Spinal cord (tissue), 10 donors: ENCODE measurements at places on chromosomes 13 and 19.
A peak's percentile ranks its signal among the peaks of the same experiment; 100 is the strongest.

DNA sequence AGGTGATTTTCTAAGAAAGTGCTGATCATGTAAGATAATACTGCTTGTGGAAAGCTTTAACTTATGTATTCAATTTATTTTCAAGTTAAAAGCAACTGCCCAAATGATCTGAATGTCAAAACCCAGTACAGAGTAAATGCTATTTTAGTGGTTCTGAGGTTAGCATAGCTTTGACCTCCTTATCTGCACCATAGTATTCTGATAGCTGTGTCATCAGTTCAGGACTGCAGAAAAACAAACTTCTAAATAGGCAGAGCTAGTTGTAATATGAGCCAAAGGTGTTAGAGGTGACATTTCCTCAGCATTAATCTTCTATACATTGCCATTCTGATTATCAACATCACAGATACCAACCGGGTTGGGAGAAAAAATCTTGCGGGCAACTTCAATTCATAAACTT is 758.7 kb downstream of the SLITRK5 start:
- DNase-seq = no peak
- H3K4me1 ChIP-seq = no peaks in the 10 kb centered on the region
- no peak overlapping the region for H3K4me3 ChIP-seq

DNA sequence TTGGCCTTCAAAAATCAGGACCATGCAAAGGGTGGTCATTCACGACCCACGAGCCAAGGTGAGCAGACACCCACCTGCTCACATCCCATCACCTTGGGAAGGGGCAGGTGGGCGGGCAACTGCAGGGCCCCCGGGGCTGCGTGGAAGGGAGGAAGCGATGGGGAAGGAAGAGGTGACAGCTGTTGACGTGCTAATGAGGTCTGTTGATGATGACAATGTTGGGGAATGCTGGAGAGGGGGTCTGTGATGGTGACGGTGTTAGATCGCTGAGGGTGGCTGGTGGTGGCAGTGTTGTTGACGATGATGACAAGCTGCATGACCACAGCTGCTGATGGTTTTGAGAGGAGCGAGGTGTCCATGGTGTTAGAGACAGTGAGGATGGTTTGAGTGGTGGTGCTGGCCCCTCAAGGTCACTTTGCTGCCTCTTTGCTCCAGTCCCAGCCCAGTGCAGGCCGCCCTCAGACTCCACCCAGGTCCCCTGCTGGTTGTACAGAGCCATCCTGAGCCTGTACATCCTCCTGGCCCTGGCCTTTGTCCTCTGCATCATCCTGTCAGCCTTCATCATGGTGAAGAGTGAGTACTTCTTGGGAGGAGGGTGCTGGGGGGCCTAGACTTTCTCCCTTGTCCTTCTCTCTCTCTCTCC is 900 bp downstream of the MCEMP1 start:
- no peak overlapping the region for H3K4me3 ChIP-seq
- H3K36me3 ChIP-seq = peaks cover 10% of the 10 kb centered on the region
- peaks cover 3% of the 10 kb centered on the region for H3K27me3 ChIP-seq
- H3K4me1 ChIP-seq = peaks cover 22% of the 10 kb centered on the region
- H3K27ac ChIP-seq = no peak overlapping the region

DNA sequence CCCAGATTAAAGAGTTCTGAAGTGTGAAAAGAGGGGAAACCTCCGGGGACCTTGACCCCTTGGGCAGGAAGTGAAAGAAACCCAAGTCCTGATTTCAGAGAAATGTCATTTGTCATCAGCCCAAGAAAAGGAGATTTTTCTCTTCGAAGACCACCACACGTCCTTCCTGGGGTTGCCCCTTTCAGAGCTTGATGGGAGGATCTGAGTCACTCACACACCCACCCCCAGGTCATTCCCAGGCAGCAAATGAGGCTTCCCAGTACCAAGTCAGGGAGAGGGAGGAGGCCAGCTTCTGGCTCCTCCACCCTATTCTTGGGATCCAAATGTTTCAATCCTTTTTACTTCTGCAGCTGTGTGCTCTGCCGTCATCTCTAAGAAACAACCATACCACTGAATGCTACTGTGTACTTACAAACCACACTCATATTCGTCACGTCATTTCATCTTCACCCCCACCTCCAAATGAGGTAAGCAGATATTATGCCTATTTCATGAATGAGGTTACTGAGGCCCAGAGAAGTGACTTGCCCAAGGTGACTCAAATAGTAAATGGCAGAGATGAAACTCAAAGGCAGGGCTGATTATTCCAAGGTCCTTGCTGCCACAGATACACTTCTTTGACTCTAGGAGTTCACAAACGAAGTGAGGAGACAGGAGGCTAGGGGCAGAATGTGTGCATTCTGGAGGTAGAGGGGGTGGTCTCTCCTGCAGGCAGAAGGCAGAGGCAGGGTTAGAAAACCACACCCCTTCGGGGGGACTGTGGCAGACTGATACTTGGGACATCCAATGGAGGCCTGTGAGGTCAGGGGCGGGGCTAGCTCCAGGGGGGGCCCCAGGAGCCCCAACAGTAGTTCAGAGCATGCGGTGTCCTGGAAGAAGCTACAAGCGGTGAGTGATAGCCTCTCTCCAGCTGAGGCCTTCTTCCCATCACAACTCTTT is 5.0 kb upstream of the KMT2B start:
- peaks cover 26% of the 10 kb centered on the region for H3K4me1 ChIP-seq
- H3K4me3 ChIP-seq = no peak overlapping the region
- no peaks in the 10 kb centered on the region for H3K27me3 ChIP-seq
- no peak for DNase-seq

- peaks cover 3% of the 10 kb centered on the region for H3K4me1 ChIP-seq
- no peak overlapping the region for H3K27ac ChIP-seq
- H3K27me3 ChIP-seq = no peaks in the 10 kb centered on the region
These were observed 4.6 kb downstream of the FRY start for GRCh38 chr13:32036126-32036695.

DNA sequence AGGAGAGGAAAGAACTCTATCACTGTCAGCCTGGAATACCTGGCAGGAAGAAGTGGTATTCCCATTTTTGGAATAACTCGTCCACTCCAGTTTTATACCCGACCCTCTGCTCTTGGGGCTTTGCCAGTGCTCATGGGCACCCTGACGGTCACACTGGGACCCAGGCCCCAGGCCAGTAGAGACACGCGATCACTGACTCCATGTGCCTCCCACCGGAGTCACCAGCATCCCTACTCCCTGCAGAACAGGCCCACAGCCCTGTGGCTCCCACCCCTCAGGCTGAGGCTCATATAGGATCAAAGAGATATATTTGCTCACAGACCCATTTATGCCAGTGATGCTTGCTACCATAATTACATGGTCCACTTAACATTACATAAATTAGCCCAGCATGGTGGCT is 3.5 kb downstream of the GRTP1 start:
- peaks cover 23% of the 10 kb centered on the region for H3K4me1 ChIP-seq
- H3K4me3 ChIP-seq = no peak overlapping the region
- H3K27me3 ChIP-seq = peaks cover 11% of the 10 kb centered on the region
- no peak for DNase-seq

- H3K36me3 ChIP-seq = no peaks in the 10 kb centered on the region
- no peak overlapping the region for H3K27ac ChIP-seq
- peak overlapping the region; percentile 26 for H3K4me3 ChIP-seq
- no peak for DNase-seq
- peaks cover 37% of the 10 kb centered on the region for H3K4me1 ChIP-seq
These were observed 437 bp downstream of the EPOR start for GRCh38 chr19:11383706-11384048.

GRCh38 chr13:57991041-57991440 is 359.5 kb downstream of the PCDH17 start:
- no peak overlapping the region for H3K27ac ChIP-seq
- H3K4me3 ChIP-seq = no peak overlapping the region
- H3K27me3 ChIP-seq = no peaks in the 10 kb centered on the region
- no peak for DNase-seq

DNA sequence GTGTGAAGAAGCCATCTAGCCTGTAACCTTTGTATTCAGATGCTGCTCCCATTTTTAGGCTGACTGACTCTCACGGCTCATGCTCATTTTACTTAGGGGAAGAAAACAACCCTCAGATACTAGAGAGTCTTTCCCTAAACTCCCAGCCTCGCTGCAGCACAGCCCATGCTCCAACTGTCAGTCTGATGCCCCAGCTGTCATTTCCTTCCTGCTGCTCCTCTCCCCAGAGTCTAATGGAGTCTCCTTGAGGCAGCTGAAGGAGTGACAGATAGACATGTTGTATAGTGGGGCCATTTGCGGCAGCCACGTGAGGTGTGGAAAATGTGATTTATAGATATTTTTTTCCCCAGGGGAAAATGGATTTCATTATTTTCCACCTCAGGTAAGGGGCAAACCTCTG is 59.2 kb upstream of the OLFM4 start:
- H3K36me3 ChIP-seq = no peaks in the 10 kb centered on the region
- DNase-seq = no peak
- no peak overlapping the region for H3K4me3 ChIP-seq
- no peaks in the 10 kb centered on the region for H3K4me1 ChIP-seq
- peaks cover 2% of the 10 kb centered on the region for H3K27me3 ChIP-seq
- H3K27ac ChIP-seq = no peak overlapping the region

- no peak overlapping the region for H3K27ac ChIP-seq
- no peak overlapping the region for H3K4me3 ChIP-seq
- peaks cover 11% of the 10 kb centered on the region for H3K4me1 ChIP-seq
- DNase-seq = no peak
- H3K27me3 ChIP-seq = peaks cover 13% of the 10 kb centered on the region
These were observed 4.6 kb downstream of the TMC4 start for GRCh38 chr19:54168174-54168917.

DNA sequence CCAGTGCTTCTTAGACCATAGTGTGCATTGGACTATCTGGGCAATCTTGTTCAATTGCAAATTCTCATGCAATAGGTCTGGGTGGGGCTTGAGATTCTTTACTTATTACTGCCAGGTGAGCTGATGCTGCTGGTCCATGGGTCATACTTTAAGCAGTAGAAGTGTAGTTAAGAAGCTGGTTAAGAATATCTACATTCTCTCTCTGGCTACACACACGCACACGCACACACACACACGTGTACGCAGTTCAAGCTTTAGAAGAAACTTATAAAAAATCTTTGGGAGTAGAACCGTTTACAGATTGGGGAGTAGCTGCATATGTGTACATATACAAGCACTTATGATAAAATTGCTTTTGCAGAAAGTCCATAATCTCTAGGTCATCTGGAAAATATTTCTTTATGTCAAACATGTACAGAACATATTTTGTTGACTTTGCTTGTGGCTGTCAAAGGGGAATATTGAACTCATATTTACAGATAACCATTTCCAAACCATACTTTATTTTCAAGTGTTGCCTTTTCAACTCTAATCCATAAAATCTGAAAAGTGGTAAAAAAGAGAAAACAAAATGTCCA is 99.7 kb downstream of the GPC6 start:
- no peak overlapping the region for H3K4me3 ChIP-seq
- no peaks in the 10 kb centered on the region for H3K27me3 ChIP-seq
- DNase-seq = no peak
- no peaks in the 10 kb centered on the region for H3K36me3 ChIP-seq
- H3K27ac ChIP-seq = no peak overlapping the region

DNA sequence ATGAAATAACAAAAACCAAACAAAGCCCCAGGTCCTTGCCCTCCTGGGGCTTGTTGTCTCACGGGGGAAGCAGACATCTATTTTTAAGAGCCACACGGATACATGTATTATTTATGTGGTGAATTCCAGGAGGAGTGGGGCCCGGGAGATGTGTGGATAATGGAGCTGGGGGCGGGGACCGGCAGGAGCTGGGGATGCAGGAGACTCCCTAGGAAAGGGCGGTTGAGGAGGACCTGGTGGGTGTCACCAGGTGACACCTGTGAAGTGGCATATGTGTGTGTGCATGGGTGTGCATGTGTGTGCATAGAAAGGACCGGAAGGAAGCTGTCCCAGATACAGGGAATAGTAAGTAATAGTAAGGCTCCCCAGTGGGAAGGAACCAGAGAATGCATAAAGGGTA is 148.9 kb downstream of the URI1 start:
- H3K27me3 ChIP-seq = no peaks in the 10 kb centered on the region
- no peak overlapping the region for H3K27ac ChIP-seq
- DNase-seq = no peak
- H3K4me3 ChIP-seq = no peak overlapping the region

DNA sequence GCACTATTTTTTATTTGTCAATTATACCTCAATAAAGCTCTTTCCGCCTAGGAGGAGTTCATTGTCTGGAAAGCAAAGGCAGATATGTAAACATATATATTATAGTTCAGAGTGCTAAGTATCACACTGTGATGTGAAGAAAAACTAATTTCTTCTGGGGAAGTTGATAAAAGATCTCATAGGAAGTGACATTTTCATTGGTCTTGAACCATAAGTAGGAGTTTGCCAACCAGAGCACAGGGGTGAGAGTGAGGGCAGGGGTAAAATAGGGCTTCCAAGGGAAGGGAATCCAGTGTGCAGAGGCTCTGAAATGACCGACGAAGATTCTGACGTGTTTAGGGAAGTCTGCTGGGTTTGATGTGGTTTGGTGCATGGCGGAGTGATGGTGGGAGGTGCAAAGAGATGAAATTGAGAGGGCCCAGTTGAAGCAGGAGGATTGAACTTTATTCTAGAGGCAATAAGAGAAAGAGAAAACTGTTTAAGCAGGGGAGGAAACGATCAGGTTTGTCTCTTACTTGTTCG is 780 bp upstream of the GTF2F2 start:
- H3K4me1 ChIP-seq = no peaks in the 10 kb centered on the region
- H3K36me3 ChIP-seq = peaks cover 3% of the 10 kb centered on the region
- H3K27ac ChIP-seq = peak overlapping the region; percentile 92
- no peak for DNase-seq
- peak overlapping the region; percentile 84 for H3K4me3 ChIP-seq

DNA sequence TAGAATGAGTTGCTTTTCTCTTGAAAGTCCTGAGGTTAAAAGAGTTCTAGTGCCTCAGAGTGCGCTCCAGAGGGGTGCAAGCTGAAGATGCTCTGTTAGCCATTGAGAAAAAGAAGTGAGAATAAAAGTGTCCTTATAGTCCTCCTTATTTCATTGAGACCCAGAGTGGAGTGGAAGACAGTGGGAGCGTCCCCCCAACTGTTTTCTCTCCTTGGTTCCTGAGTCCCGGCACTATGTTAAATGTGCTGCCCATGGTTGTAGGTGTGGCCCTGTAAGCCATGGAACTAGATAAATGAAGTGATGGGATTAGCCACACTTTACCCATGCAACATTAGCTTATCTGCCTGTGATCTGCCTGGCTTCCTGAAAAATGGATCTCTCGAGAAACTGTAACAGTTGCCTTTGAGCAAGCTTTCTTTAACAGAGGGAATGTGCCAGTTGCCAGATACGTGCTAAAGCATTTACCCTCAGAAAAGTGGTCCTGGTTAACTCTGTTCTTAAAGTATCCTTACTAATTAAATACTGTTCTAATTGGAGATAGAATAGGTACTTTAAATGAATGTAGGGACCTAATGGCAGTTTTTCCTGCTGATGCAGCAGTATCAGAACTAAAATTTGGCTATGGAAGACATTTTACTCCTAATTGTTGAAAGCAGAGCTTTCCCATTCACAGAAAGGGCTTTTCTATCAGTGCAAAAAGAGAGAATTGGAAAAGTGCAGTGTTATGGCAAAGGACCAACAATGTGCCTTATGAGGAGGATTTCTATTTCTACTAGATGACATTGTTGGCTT is 21.4 kb upstream of the PSG9 start:
- no peak overlapping the region for H3K4me3 ChIP-seq
- H3K27ac ChIP-seq = no peak overlapping the region
- H3K36me3 ChIP-seq = no peaks in the 10 kb centered on the region
- no peak for DNase-seq
